Endothelial cell (in vitro differentiated cells): ENCODE measurements at places on chromosomes 2 and 18.

DNA sequence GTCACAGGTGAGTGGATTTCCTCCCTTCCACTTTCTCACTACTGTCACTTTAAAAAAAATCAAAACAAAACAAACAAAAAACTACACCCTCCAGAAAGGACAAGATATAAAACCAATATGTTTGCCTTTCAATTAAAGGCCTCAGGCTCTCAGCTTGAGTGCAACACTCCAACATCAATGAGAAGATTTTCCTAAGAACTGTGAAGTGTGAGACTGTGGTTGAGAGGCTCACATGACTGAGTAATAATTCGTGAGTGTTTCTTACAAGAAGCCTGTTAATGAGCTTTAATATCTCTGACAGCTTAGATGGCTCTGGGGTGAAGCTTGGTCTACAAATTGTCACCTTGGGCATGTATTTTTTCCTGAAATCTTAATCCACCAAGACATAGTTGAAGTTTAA is 216.1 kb downstream of the ETAA1 start:
- no peak for DNase-seq

DNA sequence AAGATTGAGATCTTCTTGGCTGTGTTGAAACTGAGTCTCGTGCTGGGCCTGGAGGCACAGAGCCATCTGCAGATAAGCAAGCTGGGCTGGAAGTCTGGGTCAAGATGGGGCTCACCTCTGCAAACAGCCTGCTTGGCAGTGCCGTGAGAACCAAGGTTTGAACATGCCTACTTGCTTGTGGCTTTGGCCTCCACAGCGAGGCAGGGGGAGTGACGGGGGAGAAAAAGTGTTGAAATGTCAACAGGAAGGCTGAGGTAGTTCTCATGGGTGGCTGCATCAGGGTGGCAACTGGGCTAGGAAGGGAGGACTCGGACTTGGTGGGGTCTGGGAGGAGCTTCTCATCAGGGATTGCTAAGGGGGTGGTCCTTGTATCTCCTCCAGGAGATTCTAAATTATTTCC is 99.7 kb downstream of the THNSL2 start:
- no peak for DNase-seq

DNA sequence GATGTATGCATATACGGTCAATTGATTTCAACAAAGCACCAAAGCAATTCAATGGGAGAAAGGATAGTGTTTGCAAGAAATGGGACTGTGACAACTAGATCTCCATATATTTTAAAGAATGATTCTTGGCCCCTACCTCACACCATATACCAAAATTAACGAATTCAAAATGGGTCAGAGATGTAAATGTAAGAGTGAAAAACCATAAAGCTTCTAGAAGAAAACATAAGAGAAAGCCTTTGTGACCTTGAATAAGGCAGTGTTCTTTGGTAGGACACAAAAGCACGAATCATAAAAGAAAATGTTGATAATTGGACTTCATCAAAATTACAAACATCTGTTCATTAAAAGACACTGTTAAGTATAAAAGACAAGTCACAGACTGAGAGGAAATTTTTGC is 5.0 kb upstream of the PROC start:
- no peak for DNase-seq

DNA sequence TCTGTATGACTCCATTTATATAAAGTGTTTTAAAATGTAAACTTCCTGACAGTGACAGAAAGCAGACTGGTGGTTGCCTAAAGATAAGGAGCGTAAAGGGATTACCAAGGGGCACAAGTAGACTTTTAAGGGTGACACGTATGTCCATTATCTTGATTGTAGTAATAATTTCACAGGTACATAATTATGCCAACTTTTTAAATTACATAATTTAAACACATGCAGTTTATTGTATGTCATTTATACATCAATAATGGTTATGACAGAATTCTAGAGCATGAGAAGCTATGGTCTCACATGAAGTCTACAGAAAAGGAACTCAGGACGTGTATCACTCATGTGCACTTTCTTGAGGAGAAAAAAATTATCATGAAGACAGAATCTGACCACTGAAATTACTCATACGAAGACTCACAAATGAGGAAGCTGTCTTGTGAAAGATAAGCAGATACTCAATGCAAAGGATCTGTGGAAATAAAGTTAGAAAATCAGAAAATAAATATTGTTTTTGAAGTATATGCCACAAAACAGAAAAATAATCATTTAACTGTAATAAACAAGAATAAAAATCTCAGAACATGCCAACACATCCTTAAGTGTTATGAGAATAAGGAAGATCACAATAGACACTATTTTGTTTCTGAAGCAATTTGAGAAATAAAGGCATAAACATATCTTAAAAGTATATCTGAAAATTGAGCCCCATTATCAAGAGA is 84.4 kb downstream of the TMEM131 start:
- DNase-seq, result no peak

DNA sequence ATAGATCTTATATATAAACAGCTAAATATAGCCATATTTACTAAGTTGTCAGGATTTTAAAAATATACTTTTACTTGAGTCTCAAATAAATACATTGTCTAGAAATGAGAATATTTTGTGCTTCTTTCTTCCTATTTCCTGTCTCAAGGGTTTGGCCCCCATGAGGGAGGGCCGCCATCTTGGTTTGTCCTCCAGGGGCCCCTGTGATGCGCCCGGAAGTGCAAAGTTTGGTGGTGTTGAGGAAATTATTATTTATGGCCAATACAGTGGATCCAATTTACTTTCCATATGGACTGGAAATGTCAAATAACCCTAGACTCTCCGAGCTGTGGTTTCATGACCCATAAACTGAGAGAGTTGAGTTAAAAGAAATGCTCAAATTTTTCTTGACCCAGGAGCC is 104.7 kb upstream of the OTOS start:
- DNase-seq, result no peak

- DNase-seq, result no peak
Observed at GRCh38 chr2:199216253-199216652, 241.5 kb downstream of the SATB2 start.

DNA sequence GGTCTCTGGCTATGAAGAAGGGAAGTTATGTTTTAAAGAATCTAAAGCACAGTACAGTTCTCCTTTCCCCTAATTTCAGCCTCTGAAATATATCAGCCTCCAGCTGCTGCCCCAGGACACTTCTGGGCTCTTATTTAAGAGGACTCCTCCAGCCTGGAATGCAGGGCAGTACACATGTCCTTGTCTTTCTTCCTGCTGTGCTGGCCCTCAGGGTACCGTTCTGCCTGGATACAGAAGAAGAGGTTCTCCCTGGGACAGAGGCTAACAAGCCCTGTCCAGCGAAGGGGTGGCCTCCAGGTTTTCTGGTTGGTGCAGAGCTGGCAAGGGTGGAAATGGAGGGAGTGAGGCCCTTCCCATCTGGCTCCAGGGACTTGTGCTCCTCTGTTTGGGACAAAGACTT is 22.1 kb downstream of the MLPH start:
- no peak for DNase-seq

GRCh38 chr2:232876161-232876977 is 6.3 kb downstream of the SNORC start:
- peak; percentile 38 for DNase-seq

DNA sequence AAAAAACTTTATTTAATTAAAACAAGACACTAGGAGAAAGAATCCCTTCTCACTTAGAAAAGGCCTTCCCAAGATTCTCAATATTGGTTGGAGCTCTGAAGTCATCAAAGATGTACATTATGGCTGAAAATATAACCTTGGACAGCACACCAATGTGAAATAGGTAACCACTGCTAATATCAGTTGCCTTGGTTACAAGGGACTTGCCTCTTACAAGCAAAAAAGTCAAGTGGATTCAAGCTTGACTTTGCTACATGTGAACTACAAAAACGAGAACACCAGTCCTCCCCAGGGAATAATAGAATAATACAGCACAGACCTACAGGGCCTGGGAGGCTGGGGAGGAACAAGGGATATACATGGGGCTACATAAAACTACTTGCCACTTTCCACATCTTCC is 46.1 kb downstream of the NABP1 start:
- DNase-seq, result no peak
